ENCODE measurements at places on chromosomes 3 and 15.

DNA sequence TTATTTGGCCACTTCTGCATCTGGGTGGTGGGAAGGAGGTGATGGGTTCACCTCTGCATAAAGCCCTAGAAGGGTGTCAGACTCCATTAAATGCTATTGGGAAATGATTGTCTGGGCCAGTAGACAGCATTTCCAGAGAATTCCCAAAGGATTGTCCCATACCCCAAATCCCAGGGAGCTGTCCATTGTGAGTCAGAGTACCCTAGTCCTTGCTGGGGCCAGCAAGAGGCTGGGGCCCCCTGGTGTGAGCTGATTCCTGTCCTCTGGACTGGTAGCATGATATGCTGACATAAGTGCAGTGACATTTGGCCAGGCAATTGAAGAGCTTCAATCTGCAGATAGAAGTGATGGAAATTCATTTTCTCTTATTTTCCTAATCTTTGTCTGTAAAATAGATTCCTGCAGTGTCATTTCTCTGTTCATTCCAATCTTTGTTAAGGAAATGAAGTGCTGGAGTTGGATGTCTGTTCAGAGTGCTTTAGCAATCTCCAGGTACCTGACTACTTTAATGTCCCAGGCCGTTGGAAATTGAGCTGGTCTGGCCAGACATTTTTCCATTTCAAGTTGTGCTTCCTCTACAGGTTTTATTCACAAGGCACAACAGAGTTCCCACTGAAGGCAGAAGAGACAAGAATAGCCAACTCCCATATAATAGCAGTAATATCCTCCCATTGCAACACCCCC, 91.2 kb downstream of the RPLP1 start:
- no peak for DNase-seq

- no peak for DNase-seq
Measured at GRCh38 chr15:91465696-91466095, 365.6 kb downstream of the SV2B start.

DNA sequence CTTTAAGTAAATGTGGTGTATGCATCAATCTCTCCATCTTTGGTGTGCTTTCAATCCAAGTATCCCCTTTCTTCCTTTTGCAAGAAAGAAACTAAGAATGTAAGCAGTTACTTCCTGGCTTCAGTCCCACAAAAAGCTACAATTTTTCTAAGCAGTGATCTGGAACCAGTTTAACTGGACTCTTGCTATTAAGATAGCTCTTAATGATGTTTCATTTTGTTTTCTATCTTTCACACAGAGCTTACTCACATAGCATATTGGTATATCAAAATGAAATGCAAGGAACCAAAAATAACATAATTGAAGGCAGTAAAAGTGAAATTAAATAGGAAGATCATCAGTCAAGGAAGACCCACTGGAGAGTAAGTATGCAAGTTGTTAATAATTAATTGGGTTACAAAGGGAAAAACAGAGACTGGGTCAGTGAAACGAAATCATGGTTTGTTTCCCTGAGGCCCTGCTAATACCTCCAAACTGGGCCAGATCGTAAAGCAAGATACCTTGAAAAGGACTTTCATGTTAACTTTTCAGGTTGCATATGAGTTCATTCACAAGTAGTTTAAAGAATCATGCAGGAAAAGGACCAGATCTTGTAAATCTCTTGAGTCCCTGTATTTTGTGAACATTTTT, 41.9 kb downstream of the GPR160 start:
- DNase-seq = no peak

- no peak for DNase-seq
Measured at GRCh38 chr3:72334681-72335457, 513.4 kb downstream of the SHQ1 start.

- DNase-seq = no peak
Measured at GRCh38 chr15:76332796-76333195, 3.8 kb upstream of the ISL2 start.

GRCh38 chr3:142972092-142972753, 8.7 kb upstream of the PAQR9 start:
- no peak for DNase-seq

All from naive thymus-derived CD4-positive, alpha-beta T cell (primary cell).